ENCODE measurements at places on chromosomes 6 and 20.

GRCh38 chr6:73508776-73509175 is 12.1 kb downstream of the EEF1A1 start:
- no peak for DNase-seq

DNA sequence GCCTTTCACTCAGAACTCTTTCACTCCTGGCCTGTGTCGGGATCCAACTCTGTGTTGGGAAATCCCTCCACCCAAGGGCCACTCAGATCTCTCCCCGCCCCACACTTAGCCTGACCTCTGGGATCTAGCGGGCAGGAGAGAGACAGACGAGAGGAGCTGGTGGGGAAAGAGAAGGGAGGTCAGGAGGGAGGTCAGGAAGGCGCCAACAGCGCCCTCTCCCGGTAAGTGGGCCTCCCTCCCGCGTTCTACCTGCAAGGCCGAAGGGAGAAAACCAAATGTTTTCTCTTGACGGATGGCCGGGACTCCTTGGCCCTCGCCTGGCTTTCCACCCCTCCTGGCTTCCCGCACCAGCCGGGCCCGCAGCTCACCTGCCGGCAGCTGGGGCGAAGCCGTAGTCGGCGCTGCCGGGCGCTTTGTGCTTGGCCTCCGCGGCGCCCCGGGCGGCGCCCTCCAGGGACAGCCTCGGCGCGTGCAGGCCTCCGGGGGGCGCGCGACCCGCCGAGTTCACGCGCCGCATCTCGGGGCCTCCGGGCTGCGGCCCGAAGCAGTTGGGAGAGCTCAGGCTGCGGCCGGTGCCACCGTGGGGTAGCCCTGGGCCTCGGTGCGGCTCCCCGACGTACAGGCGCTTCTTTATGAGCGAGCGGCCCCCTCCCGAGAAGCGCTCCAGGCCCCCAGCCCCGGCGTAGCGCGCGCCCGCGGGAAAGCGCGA is 38.2 kb downstream of the C6orf132 start:
- DNase-seq = no peak

DNA sequence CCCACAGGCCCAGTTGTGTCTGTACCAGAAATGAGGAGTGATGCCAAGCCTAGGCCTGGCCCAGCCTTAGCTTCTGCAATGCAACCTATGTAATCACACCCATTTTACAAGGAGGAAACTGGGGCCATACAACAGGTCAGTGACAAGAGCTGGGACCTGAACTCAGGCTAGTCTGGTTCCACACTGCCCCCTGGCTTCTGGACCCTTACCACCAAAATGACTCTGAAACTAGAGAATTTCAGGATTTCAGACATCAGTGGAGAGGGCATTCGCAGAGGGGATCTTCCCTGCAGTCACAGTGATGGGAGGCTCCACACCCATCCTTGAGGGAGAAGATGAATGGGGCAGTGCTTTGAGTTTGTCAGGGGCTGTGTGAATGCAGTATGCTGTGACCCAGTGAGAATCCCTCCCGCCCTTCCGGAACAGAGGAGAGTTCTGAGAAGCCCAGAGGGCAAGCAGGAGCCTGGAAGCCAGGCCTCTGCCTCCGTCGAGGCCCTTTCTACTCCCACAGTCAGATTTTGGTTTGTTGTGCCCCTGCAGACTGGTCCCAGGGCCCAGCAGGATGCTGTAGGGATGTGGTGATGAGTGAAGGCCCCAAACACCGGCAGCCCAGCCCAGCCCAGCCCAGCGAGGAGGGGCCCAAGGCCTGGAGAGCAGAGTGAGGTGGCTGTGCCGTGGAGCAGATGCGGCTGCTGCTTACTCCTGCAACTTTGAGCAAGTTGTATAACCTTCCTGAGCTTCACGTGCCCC is 48.1 kb upstream of the MYL9 start:
- DNase-seq = no peak

GRCh38 chr6:2947445-2947844 is 23.9 kb downstream of the SERPINB6 start:
- DNase-seq = no peak

- no peak for DNase-seq
Observed at GRCh38 chr6:121678245-121678644, 242.8 kb downstream of the GJA1 start.

DNA sequence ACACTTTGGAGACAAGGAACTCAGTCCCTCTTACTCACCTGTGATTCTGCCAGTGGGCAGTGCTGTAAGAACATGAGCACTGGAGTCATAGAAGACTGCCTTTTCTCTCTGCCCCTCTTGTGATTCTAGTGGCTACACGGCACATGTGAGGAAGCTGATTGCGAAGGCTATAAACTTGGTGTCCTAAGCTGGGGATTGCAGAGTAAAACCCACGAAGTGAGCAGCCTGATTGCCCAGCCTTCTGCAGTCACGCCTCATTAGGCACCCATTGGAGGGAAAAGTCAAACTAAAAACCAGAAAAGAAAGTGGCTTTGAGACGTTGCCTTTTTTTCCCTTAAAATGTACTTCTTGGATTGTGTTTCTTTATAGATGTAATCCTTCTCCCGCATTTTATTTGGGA is 748.4 kb upstream of the CHD6 start:
- DNase-seq = no peak

DNA sequence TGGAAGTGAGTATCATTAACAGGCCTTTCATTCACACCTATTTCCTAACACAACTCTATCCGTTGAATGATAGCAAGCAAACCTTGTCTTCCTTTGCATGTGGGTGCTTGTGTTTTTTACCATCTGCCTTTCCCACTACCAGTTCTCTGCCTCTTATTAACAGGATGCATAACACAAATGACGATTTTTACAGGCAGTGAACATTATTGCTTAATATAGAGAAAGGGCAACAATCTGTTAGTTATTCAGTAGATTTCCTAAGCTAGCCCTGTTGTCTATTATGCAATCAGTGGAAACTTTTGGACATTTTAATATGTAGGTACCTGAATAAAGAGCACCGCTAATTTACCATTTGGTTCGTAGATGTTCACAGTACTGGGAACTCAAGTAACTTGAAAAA is 348.8 kb upstream of the PLCB4 start:
- no peak for DNase-seq

DNA sequence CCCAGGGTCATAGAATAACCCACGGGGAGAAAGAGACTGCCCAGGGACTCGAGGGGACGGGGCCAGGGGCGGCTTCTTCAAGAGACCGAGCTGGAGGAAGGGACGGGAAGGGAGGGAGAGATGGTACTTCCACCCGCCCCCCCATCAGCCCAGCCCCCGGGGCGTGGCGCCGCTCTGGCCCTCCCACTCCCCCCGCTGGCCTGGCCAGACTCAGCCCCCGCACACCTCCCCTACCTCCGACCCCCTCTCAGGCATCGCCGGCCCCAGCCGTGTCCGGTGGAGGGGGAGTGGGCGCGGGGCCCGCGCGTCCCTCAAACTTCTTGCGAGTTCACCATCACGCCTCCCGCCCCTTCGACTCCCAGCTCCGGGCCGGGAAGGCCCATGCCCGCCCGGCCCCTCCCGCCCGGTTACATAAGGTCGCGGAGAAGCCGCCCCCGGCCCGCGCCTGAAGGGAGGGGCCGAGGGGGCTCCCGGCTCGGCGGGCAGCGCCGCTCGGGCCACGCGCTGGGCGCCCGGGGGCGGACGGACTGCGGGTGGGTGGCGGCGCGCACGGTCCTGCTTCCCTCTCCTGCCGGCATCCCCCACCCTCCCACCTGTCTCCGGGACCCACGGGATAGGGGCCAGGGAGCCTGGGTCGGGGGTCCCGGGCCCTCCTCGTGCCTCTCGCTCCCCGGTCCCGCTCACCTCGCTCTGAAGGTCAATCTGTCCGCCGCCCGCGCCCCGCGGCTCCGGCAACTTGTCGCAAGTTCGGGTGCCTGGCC is 562 bp downstream of the TFEB start:
- no peak for DNase-seq

DNA sequence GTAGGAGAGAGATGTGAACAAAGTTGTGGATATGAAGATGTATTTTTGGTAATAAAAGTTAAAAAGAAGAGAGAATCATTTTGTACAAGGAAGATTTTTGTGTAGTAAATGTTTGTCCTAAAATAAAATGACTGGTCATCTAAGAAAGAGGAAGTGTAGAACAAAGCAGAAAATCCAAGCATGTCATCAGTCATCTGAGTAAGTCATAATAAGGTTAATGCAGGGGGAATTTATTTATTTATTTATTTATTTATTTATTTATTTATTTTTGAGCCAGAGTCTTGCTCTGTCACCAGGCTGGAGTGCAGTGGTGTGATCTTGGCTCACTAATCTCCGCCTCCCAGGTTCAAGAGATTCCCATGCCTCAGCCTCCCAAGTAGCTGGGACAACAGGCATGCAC is 15.7 kb upstream of the CGA start:
- DNase-seq = no peak

GRCh38 chr20:53124075-53124551 is 152.0 kb downstream of the TSHZ2 start:
- DNase-seq = no peak

DNA sequence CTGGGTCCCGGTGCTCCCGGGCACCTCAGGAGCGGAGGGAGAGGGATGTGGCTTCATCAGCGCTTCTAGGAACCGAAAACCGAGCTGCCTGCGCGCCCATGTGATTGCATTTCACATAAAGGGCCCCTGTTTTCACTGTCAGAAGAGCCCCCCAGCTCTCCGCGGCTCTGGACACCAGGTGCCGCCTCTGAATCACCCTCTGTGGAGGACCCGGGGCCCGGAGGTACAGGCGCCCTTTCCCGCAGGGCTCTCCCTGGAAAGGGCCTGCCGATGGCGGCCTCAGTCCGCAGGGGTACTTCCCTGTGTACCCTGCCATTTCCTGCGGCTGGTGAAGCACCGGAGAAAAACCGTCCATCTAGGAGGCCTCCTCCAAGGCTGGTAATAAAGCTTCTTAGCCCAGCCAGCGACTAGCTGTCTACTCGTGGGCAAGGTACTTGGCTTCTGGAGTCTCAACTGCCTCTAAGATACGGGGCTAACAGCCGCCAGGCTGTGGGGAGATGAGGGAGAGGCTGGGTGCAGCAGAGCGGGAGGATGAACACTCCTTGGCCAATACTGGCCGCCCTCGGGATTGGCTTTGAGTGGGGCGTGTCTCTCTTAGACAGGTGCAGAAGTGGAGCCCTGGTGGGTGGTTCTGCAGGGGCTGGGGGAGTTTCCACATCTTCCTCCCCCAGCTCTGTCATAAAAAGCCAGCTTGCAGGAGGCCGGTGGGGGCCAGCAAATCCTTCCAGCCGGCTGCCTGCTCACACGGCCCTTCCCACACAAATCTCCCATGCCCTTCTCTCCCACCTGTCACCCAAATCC is 1.6 kb downstream of the PPP1R16B start:
- no peak for DNase-seq

DNA sequence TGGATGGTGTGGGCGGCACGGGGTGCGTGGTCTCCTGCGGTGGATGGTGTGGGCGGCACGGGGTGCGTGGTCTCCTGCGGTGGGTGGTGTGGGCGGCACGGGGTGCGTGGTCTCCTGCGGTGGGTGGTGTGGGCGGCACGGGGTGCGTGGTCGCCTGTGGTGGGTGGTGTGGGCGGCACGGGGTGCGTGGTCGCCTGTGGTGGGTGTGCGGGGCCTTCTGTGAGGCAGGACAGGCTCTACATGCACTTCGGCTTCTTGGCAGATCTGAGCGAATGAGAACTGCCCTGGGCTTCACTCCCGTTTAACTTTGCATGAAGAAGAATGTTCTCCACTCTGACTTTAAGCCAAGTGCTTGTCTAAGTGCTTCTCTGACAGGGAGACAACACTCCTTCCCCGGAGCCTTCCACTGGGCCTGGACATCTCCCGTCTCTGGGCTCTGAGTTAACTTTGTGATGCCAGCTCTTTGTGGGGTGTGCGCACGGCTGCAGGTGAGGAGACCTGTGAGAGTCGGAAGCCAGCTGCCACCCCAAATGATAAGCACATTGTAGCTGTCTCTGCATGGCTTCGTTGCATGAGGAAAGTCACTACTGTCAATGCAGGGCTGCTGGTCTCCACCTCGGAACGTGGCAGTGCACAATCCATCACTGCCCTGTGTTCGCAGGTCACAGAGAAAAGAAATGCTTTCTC is 244.8 kb downstream of the DLL1 start:
- no peak for DNase-seq

GRCh38 chr6:90219209-90219985 is 77.2 kb downstream of the BACH2 start:
- no peak for DNase-seq

DNA sequence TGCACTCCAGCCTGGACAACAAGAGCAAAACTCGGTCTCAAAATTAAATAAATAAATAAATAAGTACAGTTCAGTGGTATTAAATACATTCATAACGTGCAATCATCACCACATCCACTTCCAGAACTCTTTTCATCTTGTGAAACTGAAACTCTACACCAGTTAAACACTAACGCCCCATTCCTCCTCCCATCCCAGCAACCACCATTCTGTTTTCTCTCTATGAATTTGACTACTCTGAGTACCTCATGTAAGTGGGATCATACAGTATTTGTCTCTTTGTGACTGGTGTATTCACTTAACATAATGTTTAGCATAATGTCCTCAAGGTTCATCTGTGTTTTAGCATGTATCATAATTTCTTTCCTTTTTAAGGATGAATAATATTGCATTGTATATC is 29.1 kb upstream of the SCML4 start:
- no peak for DNase-seq

DNA sequence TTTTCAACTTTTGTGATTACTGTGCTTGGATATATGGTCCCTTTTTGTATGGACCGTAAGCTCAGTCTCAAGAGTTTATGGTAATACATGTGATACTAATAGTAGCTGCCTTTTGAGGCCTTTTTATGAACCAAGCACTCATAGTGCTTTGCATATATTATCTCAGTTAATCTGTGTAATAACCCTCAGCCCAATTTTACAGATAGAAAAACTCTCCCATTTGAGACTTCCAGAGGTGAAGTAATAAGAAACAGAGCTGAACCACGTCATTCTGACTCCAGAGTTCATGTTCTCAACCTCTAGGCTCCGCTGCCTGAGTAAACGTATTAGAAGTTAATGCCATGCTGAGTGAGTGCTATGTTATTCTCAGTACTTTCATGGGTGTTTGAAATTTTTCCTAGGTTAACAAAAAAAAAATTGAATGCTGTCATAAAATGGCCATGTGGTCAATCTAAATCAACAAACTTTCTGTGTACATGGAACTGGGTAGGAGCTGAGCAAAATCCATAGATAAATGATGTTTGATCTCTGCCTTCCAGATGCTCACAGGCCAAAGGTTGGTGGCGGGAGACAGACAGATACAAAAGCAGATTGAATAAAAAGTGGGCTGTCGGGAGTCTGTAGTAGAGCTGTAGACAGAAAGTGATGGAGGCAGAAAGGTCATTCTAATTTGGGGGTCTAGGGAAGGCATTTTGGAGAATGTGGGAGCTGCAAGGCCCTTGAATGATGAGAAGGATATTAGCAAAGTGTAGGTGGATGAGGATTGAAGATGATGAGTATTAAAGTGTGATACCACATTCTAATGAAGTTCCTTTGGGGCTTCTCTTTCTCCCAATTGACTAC is 22.6 kb upstream of the ELOVL2 start:
- DNase-seq = no peak

- DNase-seq = no peak
Observed at GRCh38 chr20:62311150-62311549, 8.4 kb downstream of the ADRM1 start.

- no peak for DNase-seq
Observed at GRCh38 chr20:41360831-41361756, 5.5 kb downstream of the EMILIN3 start.

DNA sequence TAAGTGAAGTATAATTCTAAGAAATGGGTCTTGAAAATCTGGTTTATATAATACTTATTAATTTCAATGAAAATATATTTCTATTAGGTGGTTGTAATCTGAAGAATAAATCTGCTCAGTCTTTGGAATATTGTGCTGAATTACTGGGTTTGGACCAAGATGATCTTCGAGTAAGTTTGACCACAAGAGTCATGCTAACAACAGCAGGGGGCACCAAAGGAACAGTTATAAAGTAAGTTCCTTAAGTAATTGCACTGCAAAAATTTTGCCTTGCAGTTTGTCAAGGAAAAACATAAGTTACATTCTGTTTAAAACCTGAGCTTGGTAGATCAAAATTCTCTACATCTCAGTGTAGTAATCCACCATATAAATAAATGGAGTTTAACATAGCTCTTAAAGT is 106.0 kb downstream of the MYO6 start:
- peak; percentile 1 for DNase-seq
